Kidney tubule cell (primary cell): ENCODE measurements at places on chromosomes 12 and 14.

DNA sequence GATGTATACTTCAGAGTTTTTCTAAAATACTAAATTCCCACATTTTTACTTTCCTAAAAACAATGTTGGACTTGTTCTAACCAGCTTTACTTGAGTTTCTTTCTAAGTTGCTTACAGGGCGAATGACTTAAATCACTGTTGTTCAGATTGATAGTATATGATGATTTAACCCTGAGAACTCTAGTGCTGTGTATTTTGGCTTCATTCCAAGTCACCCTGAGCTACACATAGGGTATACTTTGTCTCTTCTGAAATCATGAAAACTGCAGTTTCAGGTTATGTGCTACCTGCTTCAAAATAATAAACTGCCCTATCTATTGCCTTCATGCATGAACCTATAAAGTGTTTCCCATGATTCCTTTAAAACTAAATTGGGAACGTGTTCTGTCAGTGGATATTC, 162.5 kb upstream of the PDE3A start:
- no peak for DNase-seq

DNA sequence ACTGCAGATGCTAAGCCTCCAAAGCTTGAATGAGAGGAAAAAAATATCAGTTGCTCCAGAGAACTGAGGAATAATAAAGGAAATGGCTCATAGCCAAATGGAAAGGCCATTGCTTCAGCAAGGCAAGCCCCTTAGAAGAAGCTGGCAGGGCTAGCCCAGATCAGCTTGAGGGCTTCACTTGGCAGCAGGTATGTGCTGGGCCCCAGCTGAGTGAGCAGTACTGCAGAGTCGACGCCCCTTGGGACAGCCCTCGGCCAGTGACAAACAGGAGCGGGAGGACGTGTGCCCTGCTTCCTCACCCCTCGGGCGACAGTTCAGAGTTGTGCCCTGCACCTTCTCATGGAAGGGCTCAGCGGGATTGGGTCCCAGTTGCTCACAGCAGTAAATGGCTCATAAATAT, 1031.2 kb upstream of the TMEM132C start:
- peak; percentile 85 for DNase-seq

DNA sequence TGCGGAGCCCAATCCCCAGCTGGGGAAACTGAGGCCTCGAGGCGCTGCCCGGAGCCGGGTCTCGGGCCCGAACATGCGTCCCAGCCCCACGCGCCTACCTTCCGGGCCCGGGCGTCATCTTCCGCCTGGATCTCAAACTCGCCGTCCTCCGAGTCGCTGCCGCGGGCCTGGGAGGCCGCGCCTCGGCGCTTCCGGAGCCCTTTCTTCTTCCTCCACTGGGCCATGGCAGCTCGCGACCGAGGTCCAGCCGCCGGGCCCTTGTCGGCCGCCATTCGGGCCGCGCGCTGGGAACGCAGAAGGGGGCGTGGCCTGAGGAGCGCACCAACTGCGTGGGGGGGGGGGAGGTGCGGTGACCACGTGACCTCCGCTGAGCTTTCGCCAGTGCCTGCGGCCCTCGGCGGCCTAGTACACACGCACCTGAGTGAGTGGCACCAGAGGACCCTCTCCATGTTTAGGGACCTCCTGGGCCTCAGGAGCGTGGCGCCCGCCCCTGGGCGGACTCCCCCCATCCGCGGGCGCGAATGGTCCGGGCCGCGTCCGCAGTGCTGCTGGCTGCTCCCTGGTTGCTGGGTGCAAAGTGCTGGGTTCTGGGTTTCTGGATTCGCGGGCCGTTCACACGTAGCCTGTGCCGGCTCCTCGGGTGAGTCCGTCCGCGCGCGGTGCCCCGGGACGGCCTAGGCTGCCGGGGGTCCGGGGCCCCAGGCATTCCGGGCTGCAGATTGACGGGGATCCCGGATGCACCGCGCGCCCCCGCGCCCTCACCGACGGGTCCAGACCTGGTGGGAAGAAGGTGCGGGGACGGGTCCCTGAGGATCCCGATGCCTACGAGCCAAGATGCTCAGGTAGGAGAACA, at the start of the genes DDX54 and RITA1:
DDX54 (minus strand) TSS at position 299 of the 853 bp plus-strand sequence; CDS start at position 272, 27 bp downstream.
RITA1 (plus strand) TSS at position 542 of the 853 bp plus-strand sequence. CDS start 1,026 bp downstream, outside the sequence.
- peak; percentile 77 for DNase-seq

DNA sequence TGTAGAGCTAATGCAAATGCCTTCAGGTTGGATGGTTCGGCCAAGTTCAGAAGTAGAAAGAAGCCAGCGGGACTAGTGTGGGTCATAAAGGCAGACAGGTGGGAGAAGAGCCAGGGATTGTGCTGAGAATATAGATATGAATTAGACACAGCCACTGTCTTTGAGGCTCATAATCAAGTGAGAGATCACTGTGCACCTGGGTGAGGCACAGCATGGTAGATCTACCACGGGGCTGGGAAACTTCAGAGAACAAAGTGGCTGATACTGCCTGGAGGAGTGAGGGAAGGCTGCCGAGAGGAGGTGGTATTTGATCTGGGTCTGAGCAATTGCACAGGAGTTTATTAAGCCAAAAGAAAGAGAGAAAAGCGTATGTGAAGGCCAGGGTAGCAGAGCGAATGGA, 40.6 kb upstream of the CHST11 start:
- DNase-seq, result no peak

- DNase-seq, result no peak
Measured at GRCh38 chr14:53470351-53471043, 317.4 kb upstream of the DDHD1 start.

DNA sequence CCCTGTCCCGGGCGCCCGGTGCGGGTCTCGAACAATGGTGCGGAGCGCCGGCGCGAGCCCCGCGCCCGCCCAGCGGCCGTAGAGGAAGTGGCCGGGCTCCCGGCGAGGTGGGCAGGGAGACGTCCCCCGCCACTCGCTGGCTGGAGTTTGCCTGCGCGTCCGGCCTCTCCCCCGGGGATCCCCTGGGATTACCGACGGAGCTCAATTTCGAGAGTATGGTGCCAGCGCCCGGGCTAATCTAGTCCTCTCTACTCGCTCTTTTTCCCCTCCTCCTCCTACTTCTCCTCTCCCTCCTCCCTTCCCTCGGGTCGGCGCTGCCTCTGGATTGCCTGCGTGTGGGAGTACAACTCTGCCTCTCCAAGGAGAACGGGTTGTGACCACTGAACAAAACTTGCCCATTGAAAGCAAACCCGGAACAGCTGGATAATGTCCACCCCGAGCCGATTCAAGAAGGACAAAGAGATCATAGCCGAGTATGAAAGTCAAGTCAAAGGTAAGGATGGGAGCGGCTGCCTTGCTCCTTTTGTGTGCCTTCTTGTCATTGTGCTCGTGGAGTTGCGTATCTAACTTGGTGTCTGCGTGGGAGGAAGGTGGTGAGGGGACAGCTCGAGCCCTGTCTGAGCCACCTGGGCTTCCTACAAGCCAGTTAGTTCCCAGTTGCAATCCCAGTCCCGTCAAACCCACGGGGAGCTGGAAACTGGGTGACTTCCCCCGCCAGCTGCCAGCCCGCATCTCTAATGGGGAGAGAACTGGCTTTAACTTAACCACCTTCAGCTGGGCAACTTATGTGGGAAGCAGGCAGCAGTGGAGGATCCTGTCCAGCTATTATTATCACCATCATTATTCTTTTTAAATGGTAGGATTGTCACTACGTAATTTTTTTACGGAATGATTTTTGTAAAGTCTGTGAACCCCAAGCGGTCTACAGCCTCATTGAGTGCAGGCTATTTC, at the start of gene SRGAP1:
SRGAP1 (plus strand) TSS at position 310 of the 951 bp plus-strand sequence; CDS start at position 427, 117 bp downstream.
- DNase-seq, result peak; percentile 73

DNA sequence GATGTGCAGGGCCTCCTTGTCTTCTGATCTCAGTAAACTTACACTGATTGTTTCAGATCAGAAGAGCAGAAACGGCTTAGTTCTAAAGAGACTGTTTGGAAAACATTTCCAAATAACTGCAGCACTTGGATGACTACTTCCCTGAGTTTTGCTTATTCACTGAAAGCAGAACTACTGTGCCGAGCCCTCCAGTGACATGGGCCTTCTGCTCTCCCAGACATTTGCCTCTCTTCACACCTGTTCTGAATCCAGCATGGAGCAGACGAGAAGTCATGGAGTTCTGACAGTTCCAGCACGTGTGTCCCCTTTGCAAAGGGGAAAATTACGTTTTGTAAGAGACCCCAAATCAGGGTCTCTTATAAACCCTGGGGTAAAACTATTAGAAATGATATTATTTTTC, 31.4 kb downstream of the ETNK1 start:
- no peak for DNase-seq

DNA sequence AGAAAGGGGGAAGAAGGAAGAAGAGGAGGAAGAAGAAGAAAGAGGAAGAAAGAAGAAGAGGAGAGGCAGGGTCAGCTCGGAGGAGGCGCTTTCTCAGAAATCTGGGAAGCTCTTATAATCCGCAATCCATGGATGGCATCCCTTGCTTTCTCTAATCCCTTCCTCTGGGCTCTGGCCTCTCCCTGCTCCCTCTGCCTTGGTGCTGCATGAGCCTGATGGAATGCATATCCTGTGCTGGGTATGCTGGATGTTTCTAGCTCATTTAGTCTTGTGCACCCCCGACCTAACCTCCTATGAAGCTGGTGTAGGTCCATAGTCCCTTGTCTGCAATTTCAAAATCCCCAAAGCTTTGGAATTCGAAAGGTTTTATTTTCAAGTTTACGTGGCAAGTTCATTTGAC, 94.2 kb upstream of the MYL2 start:
- no peak for DNase-seq

DNA sequence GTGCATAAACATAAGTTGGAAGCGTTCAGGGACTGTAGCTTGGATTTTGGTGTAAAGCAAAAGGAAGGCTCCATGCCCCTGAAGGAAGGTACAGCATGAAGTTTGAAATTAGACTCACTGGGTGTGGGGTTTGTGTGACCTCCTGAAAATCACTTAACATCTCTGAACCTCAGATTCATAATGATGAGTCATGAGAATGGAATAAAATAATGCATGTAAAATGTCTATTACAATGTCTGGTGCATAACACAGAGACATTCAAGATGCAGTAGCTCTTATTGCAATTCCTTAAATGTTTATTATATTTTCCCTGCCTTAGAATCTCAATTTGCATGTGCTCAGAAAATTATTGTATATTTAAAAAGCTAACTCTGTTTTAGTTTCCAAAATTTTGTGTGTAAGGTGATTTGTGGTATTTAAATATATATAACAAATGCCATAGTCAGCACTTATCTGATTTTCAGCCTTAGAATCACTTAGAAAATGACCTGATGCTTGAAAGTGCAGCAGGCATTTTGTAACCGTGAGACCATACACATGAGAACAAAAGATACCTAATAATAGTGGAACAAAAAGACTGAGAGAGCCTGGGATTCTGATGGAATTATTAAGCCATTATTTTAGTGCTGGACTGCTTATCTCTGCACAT, 66.3 kb downstream of the E2F7 start:
- DNase-seq, result no peak

GRCh38 chr12:47807338-47807737, 12.4 kb downstream of the HDAC7 start:
- no peak for DNase-seq

DNA sequence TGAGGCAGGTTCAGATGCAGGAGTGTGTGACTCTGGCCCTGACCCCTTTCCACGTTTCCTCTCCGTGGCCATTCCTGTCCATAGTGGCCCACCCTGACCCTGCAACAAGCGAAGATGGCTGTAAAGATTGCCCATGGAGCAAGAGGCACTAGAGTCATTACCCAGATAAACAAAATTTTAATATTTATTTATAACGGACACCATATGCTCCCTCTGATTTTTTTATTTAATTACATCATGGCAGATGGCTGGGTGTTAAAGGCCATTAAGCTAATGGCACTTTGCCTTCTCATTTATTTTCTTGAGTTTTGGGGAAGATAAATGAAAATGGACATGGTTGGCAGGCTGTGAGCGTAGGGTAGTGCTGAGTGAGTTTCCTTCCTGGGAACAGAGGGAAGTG, 58.7 kb downstream of the WSCD2 start:
- DNase-seq, result no peak

DNA sequence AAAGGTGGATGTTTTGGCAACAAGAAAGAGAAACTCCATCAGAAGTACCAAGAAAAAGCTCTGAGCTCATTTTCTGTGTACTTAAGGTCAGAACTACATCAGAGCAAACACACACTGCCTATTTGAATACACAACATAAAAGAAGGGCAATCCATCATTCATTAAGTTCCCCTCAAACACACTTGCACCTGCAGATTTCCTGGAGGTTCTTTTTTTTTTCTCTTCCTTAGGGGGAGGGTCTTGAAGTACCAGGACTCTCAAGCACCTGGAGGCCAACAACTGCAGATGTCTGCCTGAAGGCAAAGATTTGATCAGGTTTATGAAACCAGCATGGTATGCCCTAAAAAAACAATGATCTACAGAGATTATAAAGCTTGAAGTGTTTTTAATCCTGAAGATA, 26.1 kb upstream of the PTHLH start:
- DNase-seq, result no peak

DNA sequence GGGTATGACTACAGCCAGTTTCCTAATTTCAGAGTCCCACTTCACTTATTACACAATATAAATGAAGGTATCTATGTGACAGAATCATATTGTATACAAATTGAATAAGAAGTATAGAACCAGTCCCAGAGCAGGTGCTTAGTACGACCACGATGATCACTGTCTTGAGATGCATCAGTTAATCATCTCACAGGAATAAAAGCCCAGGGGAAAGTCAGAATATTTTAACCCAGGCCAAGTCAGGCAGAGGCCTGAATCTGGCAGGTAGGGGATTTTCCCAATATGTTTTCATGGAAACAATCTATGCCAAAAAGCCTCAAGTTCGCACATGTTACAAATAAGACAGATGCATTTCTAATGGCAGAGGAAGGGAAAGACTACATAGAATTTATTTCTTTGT, 758.4 kb downstream of the BCL11B start:
- DNase-seq, result no peak

- peak; percentile 94 for DNase-seq
Measured at GRCh38 chr14:69543341-69544115, 31.1 kb downstream of the CCDC177 start.

- DNase-seq, result no peak
Measured at GRCh38 chr12:18239526-18239925, 21.8 kb upstream of the PIK3C2G start.

DNA sequence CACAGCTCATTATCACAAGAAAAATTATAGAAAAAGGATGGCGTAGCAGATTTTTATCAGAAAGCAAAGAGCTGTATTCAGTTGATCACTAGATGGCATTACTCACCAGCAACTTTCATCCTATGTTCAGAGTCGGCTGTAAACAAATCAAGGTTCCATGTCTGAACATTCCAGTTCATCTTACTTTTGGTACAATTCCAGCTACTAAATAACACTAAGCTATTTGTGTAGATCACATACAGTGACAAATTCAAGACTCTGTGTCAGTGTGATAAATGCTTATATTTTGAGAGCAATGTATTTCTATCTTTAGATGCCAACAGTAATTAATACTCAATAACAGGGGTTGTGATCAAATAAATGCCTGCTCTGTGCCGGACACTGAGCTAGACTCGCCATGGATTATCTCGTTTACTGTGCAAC, 30.1 kb downstream of the NRDE2 start:
- peak; percentile 49 for DNase-seq

GRCh38 chr14:35549551-35549950, 15.6 kb downstream of the INSM2 start:
- DNase-seq, result no peak

DNA sequence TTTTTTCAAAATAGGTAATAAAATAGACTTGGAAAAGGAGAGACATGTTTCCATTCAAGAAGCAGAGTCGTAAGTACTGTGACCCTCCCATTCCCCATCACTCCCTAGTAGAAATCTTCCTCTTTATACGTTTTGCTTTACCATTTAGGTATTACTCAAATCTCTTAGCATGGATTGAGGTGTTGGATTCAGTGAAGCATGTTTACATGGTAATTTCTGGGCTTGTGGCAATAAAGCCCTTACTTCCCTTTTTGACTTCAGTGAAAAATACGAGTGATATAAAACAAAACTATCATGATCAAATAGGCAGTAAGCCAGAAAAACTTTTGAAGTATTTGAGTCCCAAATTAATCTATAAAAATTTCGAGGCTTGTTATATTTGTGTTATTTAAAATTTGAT, 27.4 kb downstream of the RAB21 start:
- DNase-seq, result no peak

- peak; percentile 18 for DNase-seq
Measured at GRCh38 chr12:119949145-119949544, 39.9 kb upstream of the BICDL1 start.
